Neural crest cell (in vitro differentiated cells): ENCODE measurements at places on chromosomes 12 and 14. TPM values are rescaled to one million over a fixed set of nuclear protein-coding genes. Genes with fewer than 3 reads are reported as not detected.

GRCh38 chr12:43331935-43332334 lies 220.1 kb downstream of the ADAMTS20 start:
- H3K36me3 ChIP-seq = peaks cover 2% of the 10 kb centered on the region
- no peak overlapping the region for H3K27ac ChIP-seq

CCDC196 gene
- not detected in 2 replicates for total RNA-seq

GRCh38 chr12:46382964-46383653 lies 10.5 kb upstream of the SLC38A2 start:
- peak overlapping the region; percentile 98 for H3K27ac ChIP-seq
- DNase-seq = peak; percentile 79
- H3K27me3 ChIP-seq = peaks cover 12% of the 10 kb centered on the region
- H3K4me3 ChIP-seq = peak overlapping the region; percentile 82
- no peaks in the 10 kb centered on the region for H3K36me3 ChIP-seq

UNG gene
- 77.6 and 78.7 TPM in 2 replicates for total RNA-seq

- no peaks in the 10 kb centered on the region for H3K4me1 ChIP-seq
- no peaks in the 10 kb centered on the region for H3K36me3 ChIP-seq
- H3K27ac ChIP-seq = no peak overlapping the region
- H3K4me3 ChIP-seq = no peak overlapping the region
Observed at GRCh38 chr12:21757735-21758134, 16.8 kb downstream of the KCNJ8 start.

- no peaks in the 10 kb centered on the region for H3K27me3 ChIP-seq
- H3K4me3 ChIP-seq = no peak overlapping the region
- peaks cover 6% of the 10 kb centered on the region for H3K36me3 ChIP-seq
Observed at GRCh38 chr12:11321980-11322379, 11.7 kb upstream of the PRB4 start.

GRCh38 chr12:63846238-63846967 lies 1.9 kb downstream of the SRGAP1 start:
- no peak overlapping the region for H3K27ac ChIP-seq
- peaks cover 38% of the 10 kb centered on the region for H3K4me1 ChIP-seq
- no peaks in the 10 kb centered on the region for H3K36me3 ChIP-seq

DNA sequence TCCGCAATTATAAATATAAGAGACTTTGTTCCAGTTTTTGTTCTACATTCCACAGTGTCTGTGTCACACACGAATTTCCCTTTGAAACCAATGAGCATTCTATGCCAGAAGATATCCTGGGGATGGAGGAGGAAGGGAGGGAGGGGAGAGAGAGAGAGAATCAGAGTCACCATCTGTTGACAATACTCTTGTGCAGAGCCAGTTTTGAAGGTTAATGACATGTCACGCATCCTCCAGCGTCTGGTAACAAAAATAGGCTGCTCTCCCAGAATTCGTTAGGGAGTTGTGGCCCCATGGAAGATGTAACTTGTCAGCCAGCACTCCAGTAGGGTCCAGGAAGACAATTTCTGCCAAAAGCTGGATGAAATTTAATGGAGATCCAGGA lies 213.5 kb upstream of the KRR1 start:
- H3K36me3 ChIP-seq = no peaks in the 10 kb centered on the region
- peak overlapping the region; percentile 86 for H3K27ac ChIP-seq
- DNase-seq = no peak
- peaks cover 55% of the 10 kb centered on the region for H3K4me1 ChIP-seq

TAS2R13 gene
- total RNA-seq = 1.0 and 1.1 TPM in 2 replicates

FOXM1 gene
- 147 and 149 TPM in 2 replicates for total RNA-seq

GRCh38 chr12:47202176-47202575 lies 122.4 kb upstream of the AMIGO2 start:
- peaks cover 3% of the 10 kb centered on the region for H3K27me3 ChIP-seq
- H3K27ac ChIP-seq = no peak overlapping the region
- no peak overlapping the region for H3K4me3 ChIP-seq
- no peaks in the 10 kb centered on the region for H3K36me3 ChIP-seq
- H3K4me1 ChIP-seq = no peaks in the 10 kb centered on the region
- no peak for DNase-seq

- no peaks in the 10 kb centered on the region for H3K36me3 ChIP-seq
- H3K4me1 ChIP-seq = peaks cover 31% of the 10 kb centered on the region
- no peak overlapping the region for H3K4me3 ChIP-seq
- no peak for DNase-seq
- no peaks in the 10 kb centered on the region for H3K27me3 ChIP-seq
Observed at GRCh38 chr12:89951050-89951693, 242.5 kb upstream of the ATP2B1 start.

KERA gene
- not detected in 2 replicates for total RNA-seq

RASSF9 gene
- not detected in 2 replicates for total RNA-seq

DNA sequence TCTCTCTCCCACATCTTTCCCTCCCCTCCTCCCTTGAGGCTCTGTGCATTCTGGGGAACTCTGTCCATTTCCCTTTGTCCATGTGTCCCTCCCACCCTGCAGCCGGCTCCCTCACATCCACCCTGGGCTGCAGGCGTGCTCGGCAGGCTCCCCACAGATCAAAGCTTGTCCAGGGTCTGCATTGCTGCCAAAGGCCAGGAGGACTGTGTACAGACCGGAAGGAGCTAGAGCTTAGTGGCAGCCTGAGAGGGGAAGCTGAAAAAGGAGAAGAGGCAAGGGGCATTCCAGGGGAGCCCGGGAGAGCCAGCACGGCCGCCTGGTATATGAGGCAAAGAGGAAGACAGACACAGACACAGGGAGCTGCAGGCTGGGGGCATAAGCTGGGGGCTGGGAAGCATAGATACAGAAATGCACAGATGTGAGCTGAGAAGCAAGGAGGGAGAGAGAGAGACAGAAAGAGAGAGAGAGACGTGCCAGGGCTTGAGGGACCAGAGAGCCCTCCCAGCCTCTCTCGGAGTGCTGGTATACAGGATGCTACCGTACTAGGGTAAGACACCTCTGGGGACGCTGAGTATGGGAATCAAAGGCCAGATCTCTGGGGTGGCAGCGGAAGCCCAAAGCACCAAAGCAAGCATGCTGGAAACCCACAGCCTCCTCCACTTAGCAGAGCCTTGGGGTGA lies 3.3 kb downstream of the CD4 start:
- H3K4me3 ChIP-seq = peak overlapping the region; percentile 1
- H3K27me3 ChIP-seq = no peaks in the 10 kb centered on the region
- peak overlapping the region; percentile 97 for H3K27ac ChIP-seq
- H3K4me1 ChIP-seq = peaks cover 31% of the 10 kb centered on the region

GRCh38 chr14:34336501-34336900 lies 125.5 kb downstream of the SPTSSA start:
- no peak overlapping the region for H3K4me3 ChIP-seq
- H3K27me3 ChIP-seq = no peaks in the 10 kb centered on the region
- peaks cover 38% of the 10 kb centered on the region for H3K4me1 ChIP-seq
- DNase-seq = no peak
- no peak overlapping the region for H3K27ac ChIP-seq
- no peaks in the 10 kb centered on the region for H3K36me3 ChIP-seq

DNA sequence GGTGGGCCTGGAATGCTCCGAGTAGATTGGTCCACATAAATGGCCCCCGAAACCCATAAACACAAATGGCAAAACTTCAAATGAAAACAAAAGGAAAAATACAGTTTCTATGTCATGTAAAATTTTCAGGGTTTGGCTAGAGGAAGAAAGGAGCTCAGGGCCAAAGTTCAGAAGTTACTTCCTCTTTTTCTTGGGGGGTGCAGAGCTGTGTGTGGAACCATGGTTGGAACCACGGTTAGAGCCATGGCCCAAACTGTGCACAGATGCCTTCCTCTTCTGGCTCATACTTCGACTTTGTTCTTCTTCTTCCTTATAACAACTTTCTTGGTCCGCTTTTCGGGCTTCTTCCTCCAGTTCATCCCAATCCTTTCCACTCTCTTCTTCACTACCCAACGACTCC lies 51.7 kb downstream of the MGST1 start:
- no peaks in the 10 kb centered on the region for H3K27me3 ChIP-seq
- DNase-seq = no peak
- no peak overlapping the region for H3K27ac ChIP-seq

- H3K36me3 ChIP-seq = no peaks in the 10 kb centered on the region
- H3K4me3 ChIP-seq = no peak overlapping the region
- H3K27ac ChIP-seq = no peak overlapping the region
- H3K27me3 ChIP-seq = no peaks in the 10 kb centered on the region
- peaks cover 22% of the 10 kb centered on the region for H3K4me1 ChIP-seq
Observed at GRCh38 chr12:119363490-119363889, 29.0 kb downstream of the CCDC60 start.

DNA sequence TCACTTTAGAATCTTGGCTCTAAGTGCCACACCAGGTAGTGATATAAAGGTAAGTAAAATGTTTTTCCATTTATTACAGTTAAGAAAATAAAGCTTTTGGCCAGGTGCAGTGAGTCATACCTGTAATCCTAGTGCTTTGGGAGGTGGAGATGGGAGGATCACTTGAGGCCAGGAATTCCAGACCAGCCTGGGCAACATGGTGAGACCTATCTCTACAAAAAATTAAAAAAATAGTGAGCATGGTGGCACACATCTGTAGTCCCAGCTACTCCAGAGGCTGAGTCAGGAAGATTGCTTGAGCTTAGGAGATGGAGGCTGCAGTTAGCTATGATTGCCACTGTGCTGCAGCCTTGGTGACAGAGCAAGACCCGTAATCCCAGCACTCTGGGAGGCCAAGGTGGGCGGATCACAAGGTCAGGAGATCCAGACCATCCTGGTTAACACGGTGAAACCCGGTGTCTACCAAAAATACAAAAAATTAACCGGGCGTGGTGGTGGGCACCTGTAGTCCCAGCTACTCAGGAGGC lies 5.0 kb downstream of the FANCM start:
- no peak overlapping the region for H3K4me3 ChIP-seq
- no peaks in the 10 kb centered on the region for H3K27me3 ChIP-seq
- no peak overlapping the region for H3K27ac ChIP-seq
- H3K4me1 ChIP-seq = peaks cover 27% of the 10 kb centered on the region

DNA sequence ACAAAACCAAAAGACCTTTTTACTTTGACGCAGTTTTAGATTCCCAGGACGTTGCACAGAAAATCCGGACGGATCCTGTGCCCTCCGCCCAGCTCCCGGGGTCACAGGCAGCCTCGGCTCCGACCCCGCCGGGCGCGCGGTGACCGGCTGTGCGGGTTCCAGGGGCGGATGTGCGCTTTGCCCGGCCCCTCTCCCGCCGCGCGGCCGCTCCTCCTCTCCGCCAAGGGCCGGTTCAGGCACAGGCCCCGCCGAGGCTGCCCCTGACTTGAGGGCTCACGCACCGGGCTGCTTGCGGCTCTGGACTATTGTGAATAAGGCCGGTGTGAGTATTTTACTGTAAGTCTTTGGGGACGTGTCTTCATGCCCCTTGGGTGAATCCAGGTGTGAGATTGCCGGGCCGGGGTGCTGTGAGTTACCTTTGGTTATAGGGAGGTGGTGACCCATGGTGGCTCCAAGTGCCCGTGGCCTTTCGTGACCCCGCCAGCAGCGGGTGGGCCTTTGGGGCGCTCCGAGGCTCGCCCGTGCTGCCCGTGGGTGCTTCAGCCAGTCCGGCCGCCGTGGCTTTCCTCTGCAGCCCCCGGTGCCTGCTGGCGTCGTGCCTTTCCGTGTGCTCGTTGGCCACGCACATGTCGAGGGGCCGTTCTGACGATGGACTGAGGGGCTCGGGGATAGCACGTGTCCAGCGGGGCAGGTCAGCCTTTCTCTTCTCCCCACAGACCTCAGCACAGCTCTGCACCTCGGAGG lies 45.9 kb downstream of the NOC4L start:
- H3K27me3 ChIP-seq = peaks cover 74% of the 10 kb centered on the region
- peak; percentile 21 for DNase-seq
- peaks cover 3% of the 10 kb centered on the region for H3K36me3 ChIP-seq

GRCh38 chr12:52023976-52024688 lies 17.4 kb downstream of the TAMALIN start:
- H3K36me3 ChIP-seq = no peaks in the 10 kb centered on the region
- H3K27me3 ChIP-seq = peaks cover 34% of the 10 kb centered on the region
- peak overlapping the region; percentile 69 for H3K4me3 ChIP-seq
- DNase-seq = no peak
- peaks cover 37% of the 10 kb centered on the region for H3K4me1 ChIP-seq

GRCh38 chr14:99524091-99524661 lies 43.0 kb downstream of the CCNK start:
- H3K4me3 ChIP-seq = no peak overlapping the region
- no peak for DNase-seq
- peaks cover 35% of the 10 kb centered on the region for H3K4me1 ChIP-seq
- H3K27me3 ChIP-seq = peaks cover 4% of the 10 kb centered on the region
- peak overlapping the region; percentile 62 for H3K27ac ChIP-seq

SERPINA10 gene
- total RNA-seq = not detected in 2 replicates

DNA sequence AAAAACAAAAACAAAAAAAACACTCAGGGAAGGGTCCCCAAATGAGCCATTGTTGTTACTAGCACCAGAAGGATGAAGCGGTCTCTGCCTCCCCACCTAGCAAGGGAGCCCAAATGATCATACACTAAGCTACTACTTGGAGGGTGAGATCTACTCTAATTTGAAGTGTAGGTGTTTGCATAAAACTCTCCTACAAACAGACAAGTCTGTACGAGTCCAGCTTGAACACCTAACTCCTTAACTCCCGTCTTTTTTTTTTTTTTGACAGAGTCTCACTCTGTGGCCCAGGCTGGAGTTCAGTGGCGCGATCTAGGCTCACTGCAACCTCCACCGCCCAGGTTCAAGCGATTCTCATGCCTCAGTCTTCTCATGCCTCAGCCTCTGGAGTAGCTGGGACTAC lies 132.6 kb downstream of the PPM1H start:
- peaks cover 8% of the 10 kb centered on the region for H3K4me1 ChIP-seq
- H3K36me3 ChIP-seq = no peaks in the 10 kb centered on the region
- H3K27ac ChIP-seq = no peak overlapping the region
- no peak for DNase-seq

DNA sequence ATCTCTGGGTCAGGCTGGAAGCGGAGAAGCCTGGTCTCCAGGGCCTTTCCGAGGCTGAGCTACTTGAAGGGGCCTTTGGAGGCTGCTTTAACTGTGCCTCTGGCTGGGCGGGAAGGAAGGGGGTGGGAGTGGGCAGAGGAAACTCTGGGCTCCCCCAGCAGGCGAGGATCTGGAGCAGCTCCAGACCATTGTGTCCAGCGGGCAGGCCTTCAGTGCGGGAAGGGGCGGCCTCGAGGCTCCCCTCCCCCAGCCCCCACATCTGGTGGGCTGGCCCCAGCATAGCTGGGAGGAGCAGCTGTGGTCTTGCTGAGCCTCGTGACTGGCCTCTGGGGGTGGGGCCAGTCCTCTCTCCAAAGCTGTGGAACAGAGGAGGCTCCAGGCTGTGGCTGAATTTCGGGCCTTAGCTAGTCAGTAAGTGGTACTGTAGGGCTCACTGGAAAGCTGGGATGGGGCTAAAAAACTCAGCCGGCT lies 3.4 kb downstream of the TAMALIN start:
- H3K36me3 ChIP-seq = peaks cover 14% of the 10 kb centered on the region
- peak; percentile 77 for DNase-seq
- H3K27me3 ChIP-seq = peaks cover 41% of the 10 kb centered on the region
- H3K4me1 ChIP-seq = peaks cover 49% of the 10 kb centered on the region

GRCh38 chr14:65228436-65228835 lies 126.1 kb upstream of the MAX start:
- no peak for DNase-seq
- no peak overlapping the region for H3K4me3 ChIP-seq
- no peaks in the 10 kb centered on the region for H3K27me3 ChIP-seq
- H3K4me1 ChIP-seq = peaks cover 61% of the 10 kb centered on the region
- H3K36me3 ChIP-seq = no peaks in the 10 kb centered on the region
